Left hindlimb (tissue), 1 donor: ENCODE measurements at places on chromosomes 16 and 17.

GRCh38 chr16:370443-370842, at the start of gene MRPL28:
Gene MRPL28, minus strand, starts transcription at chr16:370538. Its CDS starts 320 bp downstream, at chr16:370218.
- peak; percentile 96 for DNase-seq

DNA sequence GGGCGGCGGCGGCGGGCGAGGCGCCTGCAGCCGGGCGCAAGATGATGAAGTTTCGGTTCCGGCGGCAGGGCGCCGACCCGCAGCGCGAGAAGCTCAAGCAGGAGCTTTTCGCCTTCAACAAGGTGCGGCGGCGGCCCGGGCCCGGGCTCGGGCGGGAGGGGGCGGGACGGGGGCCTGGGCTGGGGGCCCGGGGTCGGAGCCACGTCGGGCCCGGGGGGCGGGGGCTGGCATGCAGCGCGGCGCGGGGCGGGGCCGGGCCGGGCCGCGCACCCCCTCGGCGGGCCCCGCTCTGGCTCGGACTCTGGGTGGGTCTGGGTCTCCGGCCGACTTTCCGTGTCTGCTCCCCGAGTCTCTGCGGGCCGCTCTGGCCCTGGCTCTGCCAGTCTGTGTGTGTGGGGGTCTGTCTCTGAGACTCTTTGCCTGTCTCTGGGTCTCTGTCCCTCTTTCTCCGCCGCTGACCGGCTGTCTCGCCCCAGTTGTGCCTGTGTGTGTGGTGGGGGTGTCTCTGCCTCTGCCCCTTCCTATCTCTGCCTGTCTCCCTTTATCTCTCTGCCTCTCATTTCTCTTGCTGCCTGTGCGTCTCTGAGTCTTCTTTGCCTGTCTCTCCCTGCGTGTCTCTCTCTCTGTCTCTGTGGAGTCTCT, 328 bp downstream of the LLGL1 start:
- peak; percentile 83 for DNase-seq

DNA sequence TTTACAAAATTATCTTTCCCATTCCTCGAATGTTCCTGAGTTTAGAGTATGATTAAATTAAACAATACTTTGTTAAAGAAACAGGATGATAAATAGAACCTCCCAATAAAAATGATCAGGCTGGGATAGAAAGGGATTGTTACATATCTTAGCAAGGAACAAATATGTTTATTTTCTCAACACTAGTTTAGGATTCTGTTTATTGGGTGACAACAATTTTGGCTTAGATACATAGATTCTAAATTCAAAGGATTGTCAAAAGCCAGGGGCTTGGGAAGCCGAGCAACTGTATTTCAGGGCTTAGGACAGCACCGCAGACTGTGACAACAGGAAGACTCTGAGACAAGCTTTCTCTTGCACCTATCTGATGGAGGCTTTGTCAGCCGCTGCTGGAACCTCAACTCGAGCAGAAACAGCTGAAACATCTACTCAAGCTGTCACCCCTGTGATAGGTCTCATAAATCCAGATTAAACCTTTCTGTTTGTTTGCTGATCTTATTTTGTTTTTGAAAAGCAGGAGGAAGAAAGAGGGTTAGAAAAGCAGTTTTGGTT, 562.8 kb upstream of the ZFHX3 start:
- DNase-seq: no peak

GRCh38 chr16:73048292-73049080, 558 bp upstream of the ZFHX3 start:
- DNase-seq: peak; percentile 70

DNA sequence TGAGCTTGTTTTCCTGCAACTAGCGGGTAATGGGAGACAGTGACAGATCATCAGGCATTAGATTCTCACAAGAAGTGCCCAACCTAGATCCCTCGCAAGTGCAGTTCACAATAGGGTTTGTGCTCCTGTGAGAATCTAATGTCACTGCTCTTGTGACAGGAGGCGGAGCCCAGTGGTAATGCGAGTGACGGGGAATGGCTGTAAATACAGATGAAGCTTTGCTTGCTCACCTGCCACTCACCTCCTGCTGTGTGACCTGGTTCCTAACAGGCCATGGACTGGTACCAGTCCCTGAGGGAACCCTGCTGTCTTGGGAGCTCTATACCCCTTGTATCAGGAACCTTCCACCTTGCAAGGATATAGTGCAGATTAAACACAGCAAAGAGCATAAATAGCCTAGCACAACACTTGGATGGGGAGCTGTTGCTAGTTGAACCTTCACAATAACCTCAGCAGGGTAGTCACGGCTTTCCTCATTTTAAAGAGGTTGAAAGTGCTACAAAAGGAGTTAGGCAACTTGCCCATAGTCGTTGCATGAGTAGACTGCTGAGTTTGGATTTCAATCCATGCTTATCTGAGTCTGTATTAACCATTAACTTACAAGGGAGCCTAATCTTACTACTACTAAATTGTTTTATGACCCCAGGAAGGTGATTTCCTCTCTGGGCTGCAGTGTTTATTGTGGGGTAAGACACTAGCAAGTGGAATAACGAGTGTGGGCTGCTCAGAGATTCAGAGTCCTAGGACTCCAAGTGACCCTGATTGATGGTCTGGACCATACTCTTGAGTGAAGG, 156.6 kb upstream of the ZFHX3 start:
- DNase-seq: no peak

- no peak for DNase-seq
Measured at GRCh38 chr17:75589919-75590303, 2.3 kb downstream of the MYO15B start.

DNA sequence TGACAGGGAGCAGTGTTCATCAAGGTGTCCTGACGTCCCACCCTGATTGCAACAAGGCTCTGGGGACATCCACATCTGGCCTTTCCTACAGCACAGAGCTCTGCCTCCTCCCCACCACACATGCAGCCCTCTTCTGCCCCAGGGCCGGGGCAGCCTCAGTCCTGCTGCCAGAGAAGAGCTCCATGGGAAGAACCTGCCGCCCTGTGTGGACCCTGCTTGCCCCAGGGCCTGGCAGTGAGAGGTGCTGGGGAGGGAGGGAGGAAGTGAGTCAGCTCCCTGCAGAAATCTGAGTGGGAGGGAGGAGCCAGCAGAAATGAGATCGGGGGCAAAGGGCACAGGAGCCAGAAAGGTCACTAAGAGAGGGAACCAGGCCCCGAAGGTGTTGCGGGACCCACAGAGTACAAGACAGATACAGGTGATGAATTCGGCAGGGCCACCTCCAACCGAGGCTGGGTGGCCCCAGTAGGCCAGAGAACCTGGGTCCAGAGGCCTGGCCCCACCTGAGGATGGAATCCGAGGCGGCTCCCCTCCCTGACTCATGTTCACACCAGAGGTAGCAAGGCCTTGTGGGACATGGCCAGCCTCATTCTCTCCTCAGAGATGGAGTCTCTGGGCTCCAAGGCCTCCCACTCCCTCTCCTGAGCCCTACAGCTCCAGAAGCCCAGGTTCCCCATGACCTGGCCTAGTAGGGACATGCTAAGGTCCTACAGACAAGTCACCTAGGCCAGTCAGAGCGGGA, 24.8 kb downstream of the MYO18A start:
- DNase-seq: no peak

GRCh38 chr17:61393904-61394629, 5.6 kb upstream of the TBX2 start:
- peak; percentile 40 for DNase-seq

GRCh38 chr17:57480438-57481196, 224.3 kb downstream of the MSI2 start:
- DNase-seq: no peak

- no peak for DNase-seq
Measured at GRCh38 chr17:33789658-33790057, 465.4 kb upstream of the CCL2 start.

- no peak for DNase-seq
Measured at GRCh38 chr16:12545297-12545610, 258.4 kb downstream of the CPPED1 start.

DNA sequence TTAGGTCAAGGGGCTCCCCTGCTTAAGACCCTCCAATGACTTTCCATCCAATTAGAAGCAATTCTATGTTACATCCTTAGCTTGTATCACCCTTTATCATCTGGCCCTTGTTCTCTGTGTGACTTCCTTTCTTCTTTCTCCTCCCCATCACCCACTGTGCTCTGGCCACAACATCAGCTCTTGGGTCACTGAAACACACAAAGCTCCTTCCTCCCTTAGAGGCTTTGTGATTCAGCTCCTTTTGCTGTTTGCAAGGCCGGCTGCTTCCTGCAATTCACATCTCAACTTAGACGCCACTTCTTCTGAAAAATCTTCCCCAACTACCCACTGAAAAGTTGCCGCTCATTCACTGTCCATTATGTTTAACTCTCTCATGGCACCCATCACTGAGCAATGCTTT, 130.9 kb upstream of the CACNG3 start:
- no peak for DNase-seq

- DNase-seq: no peak
Measured at GRCh38 chr17:1958134-1958881, 66.8 kb downstream of the RTN4RL1 start.

GRCh38 chr16:88785106-88785924, at the start of gene PIEZO1:
Gene PIEZO1, minus strand, starts transcription at chr16:88785220. Its CDS starts 256 bp downstream, at chr16:88784964.
- DNase-seq: peak; percentile 78

DNA sequence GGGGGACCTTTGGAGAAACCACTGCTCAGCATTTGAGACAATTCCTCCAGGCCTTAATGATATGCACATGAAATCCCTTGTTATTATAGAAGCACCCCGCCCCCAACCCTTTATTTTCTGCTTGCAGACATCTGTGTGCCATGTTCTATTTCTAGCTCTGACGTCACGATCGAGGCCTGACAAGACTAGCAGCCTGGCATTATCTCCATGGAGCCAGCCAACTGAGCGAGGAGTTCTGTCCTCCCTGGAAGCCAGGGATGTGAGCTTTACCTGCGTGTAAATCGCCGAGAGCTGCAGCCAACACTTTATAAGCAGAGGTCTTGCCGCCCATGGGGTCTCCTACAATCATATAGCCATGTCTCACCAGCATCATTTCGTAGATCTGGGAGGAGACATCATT, 116.9 kb downstream of the DNAH3 start:
- DNase-seq: no peak

DNA sequence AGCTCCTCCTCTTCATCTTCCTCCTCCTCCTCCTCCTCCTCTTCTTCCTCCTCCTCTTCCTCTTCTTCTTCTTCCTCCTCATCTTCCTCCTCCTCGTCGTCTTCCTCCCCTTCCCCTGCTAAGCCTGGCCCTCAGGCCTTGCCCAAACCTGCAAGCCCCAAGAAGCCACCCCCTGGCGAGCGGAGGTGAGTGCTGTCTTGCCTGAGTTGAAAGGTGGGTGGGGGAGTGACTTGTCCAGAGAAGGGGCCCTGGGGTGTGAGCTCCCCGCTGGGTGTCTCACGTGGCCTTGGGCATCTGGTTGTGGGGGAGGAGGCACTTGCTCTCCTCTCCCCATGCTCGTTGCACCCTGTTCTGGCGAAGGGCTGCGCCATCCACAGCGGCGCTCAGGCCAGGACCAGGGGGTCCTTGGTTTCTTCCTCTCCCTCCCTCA, 8.0 kb downstream of the ELOB start:
- no peak for DNase-seq

GRCh38 chr17:50203086-50203485, 1.7 kb upstream of the COL1A1 start:
- DNase-seq: peak; percentile 93

DNA sequence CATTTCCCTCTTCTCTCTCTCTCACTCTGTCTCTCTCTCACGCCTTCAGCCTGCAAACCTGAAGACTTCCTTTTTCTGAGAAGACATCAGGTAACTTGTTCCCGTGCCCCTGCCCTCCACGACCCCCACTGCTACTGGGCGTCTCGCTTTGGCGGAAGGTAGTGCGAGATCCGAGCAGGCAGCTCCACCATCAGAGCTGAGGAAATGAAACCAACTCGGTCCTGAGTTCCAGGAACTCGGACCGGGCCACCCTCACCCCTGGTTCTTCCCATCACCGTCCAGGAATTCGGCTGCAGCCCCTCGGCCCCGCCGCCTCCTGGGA, 585 bp downstream of the MLKL start:
- no peak for DNase-seq

GRCh38 chr17:73474370-73474988, 162.7 kb upstream of the CDC42EP4 start:
- DNase-seq: peak; percentile 61

- no peak for DNase-seq
Measured at GRCh38 chr16:28210264-28210663, 1.5 kb downstream of the XPO6 start.

GRCh38 chr17:22435231-22435974, 743.1 kb downstream of the KCNJ18 start:
- DNase-seq: no peak

DNA sequence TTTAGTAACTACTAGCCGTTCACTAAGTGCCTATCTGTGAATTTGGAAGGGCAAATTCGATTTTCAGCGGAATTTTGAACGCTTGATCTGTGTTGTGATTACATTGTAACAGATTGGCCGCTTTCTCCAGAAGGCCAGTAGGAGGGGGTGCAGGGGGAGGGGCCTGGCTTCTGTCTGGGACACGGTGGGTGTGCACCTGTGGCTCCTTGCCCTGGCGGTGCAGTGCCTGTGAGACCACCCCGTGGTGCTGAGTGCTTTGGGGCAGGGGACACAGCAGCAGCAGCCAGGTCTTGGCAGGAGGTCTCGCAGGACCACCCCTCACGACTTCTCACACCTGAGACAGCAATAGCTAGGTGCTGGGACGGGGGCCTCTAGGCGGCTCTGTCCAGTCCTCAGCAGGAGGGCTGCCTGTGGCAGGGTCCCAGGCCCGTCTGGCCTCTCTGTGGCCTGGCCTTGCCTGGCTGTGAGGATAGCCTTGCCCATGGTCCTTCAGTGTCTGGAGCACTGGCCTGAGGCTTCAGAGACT, 1.8 kb downstream of the UBE2I start:
- no peak for DNase-seq

GRCh38 chr16:73998707-73999106, 297.9 kb upstream of the PSMD7 start:
- no peak for DNase-seq

DNA sequence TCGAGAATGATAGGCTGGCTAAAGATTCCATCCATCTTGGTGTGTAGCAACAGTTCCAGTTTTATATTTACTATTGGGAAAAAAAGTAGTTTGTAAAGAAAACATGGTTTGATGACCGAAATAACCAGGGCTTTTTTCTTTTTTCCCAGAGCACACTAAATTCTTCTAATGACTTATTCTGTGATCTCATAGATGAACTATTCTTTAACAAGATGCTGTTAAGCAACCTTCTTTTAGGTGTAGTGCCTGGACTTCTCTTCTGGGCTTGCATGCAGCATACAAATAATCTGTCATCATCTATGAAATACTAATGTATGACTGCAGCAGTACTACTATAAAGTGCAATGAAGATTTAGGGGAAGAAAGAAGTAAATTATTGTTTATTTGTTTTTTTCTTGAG, 11.0 kb upstream of the CAPNS2 start:
- no peak for DNase-seq

- no peak for DNase-seq
Measured at GRCh38 chr17:35313875-35314409, 59.5 kb downstream of the SLFN11 start.
